ENCODE measurements at places on chromosomes 11 and 22.

- no peak for DNase-seq
Measured at GRCh38 chr11:88813233-88813915, 252.4 kb downstream of the GRM5 start.

- peak; percentile 48 for DNase-seq
Measured at GRCh38 chr11:122036018-122036417, 80.0 kb downstream of the BLID start.

DNA sequence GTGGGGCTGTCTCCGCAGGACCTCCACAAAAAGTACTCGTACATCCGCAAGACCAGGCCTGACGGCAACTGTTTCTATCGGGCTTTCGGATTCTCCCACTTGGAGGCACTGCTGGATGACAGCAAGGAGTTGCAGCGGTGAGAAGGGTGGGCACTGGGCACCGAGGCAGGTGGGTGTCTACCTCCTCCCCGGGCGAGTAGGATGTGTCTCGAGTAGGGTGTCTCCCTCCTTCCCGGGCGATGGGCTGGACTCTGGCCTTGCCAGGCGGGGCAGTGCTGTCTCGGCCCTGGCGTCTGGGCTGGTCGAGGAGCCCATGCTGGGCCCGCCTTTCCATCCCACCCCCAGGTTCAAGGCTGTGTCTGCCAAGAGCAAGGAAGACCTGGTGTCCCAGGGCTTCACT lies 10.3 kb downstream of the OTUB1 start:
- no peak for DNase-seq

GRCh38 chr11:3659595-3660515 lies 11.3 kb downstream of the CHRNA10 start:
- no peak for DNase-seq

GRCh38 chr11:88402192-88402715 lies 64.7 kb upstream of the CTSC start:
- no peak for DNase-seq

GRCh38 chr11:22115470-22116029 lies 77.3 kb upstream of the ANO5 start:
- DNase-seq: peak; percentile 68

GRCh38 chr11:13480198-13480597 lies 15.6 kb downstream of the PTH start:
- no peak for DNase-seq

DNA sequence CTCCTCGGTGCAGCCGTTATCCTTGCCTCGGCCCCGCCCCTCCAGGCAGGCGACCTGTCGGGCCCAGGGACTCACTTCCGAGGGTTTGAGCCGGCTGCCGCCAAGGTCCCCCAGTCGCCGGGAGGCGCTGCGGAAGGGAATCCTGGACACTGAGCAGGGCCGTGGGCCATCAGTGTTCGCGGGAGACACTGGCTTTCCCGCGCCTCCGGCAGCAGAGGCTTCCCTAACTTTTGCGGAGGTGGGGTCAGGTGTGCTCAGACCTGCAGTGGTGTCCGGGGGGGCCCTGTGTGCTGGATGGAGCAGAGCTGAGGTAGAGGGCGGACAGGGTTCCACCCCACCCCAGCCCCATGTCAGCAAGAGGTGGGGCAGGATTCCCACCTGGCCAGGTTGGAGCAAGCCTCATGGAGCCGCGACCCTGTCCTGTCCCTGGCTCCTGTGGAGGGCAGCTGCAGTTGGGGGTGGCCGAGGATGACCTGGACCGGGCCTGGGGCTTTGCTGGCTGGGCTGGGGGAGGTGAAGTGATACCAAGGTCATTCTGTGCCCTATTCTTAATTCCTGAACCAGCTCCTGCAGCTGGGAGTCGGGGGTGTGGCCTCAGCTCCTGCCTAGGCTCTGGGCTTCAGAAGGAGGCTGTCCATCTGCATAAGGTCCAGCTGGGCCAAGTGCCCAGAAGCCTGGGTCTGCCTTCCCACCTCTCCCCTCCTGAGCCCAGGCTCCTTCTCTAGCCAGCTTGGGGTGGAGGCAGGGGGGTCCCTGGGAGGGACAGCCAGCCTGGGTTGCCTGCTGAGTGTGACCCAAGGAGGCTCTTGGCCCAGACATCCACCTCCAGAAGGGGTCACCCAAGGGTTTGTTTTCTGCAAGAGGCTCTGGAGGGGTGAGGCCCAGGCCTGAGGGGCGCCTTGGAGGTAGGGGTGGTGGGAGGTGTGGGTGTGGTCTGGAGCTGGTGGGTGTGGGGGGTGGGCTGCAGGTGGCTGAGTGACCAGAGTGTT lies 8.4 kb downstream of the TSPAN4 start:
- DNase-seq: no peak

DNA sequence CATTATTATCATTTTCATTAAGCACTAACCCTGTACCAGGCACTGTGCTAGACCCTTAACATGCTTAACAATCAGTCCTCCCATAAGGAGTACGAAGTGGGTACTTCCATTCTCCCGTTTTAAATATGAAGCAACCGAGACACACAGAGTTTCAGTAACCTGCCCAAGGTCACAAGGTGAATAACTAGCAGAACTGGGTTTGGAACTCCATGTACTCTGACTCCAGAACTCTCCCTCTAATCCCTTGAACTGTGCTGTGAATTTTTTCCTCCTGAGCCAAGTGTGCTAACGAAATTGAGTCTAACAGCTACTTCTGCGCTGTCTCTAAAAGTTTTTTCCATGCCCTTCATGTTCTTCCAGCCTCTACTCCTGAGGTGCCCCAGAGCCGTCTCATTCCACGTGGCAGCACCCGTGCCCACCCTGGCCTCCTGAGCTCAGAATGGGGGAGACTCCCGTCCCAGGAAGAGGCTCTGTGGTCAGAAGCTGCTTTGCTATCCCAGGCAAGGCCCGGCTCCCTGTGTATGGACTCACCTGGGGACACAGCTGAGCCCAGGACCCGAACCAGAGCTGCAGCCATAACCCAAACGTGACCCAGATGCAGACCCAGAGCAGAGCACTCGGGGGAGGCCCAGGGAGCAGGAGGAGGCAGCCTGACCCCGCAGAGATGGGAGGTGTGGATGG lies 8.6 kb upstream of the TRIM29 start:
- no peak for DNase-seq

- no peak for DNase-seq
Measured at GRCh38 chr11:101741061-101741460, 157.3 kb upstream of the TRPC6 start.

DNA sequence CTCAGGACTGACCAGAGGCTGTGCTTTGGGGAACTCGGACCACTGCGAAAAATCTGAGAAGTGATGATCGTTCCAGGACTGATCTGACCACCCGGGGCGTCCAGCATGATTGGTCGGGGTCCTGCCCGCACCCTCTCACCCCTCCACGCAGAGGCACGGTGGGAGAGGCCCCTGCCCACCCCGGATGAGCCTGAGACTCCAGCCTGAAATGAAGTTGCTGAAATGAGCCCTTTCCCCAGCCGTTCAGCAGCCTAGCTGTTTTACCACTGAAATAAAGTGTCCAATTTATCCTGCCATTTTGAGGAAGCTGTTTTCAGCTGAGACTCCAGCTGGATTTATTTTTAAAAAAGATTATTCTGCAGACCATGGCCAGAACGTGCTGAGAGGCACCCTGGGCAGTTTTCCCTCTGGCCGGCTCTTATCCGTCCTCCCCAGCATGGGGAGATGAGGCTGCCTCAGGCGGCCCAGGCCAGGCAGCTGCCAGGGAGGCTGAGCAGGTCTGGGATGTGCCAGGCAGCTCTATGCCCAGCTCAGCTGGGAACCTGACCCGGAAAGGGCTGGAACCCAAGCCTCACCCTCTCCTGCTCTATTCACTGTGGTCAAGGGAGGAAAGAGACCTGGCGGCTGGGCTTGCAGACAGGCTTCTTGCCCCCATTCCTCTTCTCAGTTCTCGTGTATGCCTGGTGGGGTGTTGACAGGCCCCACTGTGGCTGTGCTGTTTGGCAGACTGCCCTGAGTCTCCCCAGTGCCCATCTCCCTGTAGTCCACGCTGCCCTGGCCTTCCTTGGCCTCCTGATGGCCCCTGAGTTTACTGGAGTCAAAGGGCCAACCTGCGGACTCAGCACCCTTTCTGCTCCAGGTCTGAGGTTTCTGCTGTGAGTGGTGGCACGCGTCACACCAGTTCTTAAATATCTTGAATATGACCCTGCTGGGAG lies 161.0 kb upstream of the B3GAT1 start:
- no peak for DNase-seq

DNA sequence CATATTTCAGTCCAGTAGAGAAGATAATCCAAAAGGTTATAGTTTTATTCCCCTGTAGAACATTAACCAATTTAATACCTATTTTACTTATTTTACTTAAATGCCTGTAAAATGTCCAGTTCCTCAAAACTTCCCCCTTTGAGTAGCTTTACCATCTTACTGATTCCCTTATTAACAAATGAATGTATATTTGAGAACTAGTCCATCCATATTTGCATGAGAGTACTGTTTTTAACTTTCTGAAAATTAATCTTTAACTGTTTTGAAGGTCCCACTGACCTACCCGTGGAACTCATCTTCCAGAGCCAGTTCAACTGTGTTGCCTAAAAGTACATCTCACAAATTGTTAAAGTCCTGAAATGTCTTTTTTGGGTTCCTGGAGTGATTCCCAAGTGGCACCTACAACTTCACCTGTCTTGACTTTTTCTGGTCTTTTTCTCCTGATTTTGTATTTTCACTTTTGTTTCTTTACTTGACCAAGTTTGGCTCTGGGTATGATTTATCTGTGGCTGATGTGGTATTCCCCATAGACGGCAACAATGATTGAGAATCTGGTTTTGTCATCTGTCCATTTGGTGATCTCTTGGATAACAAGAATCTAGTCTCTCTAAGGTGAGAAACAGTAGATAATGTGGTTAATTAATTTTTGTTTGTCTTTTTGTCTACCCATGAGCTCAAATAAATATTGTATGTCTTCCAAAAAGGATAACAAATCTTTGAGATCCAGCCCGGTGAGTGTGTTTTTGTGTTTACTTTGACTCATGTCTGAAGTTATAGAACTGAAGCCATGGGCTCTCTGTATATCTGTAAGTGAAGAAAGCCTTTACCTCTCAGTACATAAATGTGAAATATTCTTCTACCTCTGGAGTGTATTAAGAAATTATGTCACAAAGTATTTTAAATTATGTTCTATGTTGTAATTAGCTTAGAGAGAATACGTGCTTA lies 174.2 kb downstream of the ETS1 start:
- DNase-seq: no peak

GRCh38 chr11:9796854-9797253 lies 133.0 kb downstream of the SWAP70 start:
- no peak for DNase-seq

DNA sequence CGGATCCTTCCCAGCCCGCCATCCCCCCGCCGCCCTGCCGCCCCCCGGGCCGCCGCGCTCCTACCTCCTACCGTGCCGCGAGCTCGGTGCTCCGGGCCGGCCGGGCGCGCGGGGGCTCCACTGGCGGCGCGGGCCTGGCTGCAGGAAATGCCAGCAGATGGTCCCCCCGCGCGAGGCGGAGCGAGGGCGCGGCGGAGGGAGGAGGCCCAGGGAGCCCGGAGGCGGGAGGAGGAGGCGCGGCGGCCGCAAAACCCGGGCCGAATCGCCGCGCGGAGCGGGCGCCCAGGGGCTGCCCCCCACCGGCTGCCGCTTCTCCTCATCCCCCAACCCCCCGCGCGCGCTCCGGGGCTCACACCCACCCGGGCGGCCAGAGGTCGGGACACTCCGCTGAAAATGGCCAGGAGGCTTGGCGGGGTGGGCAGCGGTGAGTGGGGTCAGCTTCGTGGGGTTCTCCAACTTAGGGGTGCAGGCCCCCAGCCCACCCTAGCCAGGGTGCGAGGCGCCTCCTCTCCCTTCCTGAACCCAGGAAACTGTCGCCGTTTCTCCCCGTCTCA lies at the start of gene OSBPL5:
Gene OSBPL5 (minus strand): TSS at position 159 of the 554 bp plus-strand sequence. CDS start 36,162 bp downstream, outside the sequence.
- DNase-seq: peak; percentile 86

- no peak for DNase-seq
Measured at GRCh38 chr11:123197711-123198110, 2.7 kb upstream of the CLMP start.

GRCh38 chr11:61713906-61714305 lies 33.7 kb downstream of the DAGLA start:
- no peak for DNase-seq

- no peak for DNase-seq
Measured at GRCh38 chr11:44223238-44223637, 86.7 kb downstream of the ALX4 start.

- DNase-seq: peak; percentile 69
Measured at GRCh38 chr11:95671768-95672167, 117.8 kb downstream of the FAM76B start.

- DNase-seq: no peak
Measured at GRCh38 chr22:42462016-42462415, 29.8 kb upstream of the NFAM1 start.

DNA sequence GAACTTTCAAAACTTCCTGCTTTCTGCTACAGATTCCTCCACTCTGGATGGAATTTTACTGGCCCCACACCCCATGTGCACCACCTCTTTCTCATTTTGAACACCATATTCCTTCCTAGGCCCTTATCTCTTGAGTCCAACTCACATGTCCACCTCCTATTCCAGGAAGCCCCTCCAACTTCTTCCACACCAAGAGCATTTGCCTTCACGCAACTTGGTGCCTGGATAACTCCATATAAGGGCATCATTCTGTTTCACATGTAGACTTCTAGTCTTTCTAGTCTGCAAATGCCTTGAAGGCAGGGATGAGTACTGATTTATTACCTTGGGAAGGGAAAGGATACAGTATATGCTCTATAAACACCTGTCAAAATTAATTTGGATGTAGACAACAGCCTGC lies 17.5 kb downstream of the GAB2 start:
- DNase-seq: no peak

DNA sequence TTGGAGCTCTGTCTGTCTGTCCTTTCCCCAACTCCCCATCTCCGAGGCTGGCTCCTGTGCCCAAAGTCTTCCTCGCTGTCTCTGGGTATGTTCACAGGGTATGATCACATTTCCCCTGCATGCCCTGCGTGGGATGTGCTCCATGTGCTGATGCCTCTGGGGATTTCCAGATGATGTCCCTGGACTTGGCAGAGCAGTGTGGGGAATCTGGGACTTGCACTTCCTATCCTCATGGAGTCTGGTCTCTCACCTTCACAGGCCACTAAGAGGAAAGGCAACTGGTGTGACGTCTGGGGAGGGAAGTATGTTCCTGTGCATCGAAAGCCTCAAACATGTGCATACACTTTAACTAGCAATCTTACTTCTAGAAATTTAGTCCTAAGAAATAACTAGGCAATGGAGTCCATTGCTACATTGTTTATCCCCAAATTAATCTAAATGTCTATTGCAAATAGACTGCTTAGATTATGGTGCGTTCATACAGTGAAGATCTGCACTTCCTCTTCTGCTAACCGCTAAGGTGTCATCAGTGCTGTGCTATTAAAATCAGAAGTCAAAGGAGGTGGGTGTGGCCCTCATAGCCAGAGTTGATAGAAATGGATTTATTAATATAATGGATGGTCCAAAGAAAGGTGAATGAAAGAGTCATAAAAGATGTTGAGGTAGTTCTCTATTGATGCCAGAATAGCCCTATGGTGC lies 20.8 kb downstream of the TIMP3 start:
- DNase-seq: no peak

DNA sequence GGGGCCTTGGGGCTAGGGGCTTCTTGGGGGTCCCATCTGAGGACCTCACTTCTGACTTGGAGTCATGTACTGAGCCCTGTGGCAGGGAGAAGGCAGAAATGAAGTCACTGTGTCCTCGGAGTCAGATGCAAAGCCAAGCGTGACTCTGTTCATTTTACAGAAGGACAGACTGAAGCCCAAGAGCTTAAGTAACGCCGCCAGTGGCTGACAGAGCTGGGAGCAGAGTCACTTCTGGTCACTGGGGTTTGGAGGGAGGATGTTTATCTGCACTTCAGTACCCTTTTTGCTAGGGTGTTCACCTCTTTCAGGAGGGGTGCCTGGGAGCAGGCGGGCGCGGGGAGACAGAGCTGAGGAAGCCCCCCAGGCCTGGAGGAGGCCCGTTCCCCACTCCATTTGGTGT lies 10.7 kb downstream of the CD6 start:
- no peak for DNase-seq

GRCh38 chr11:19751055-19751454 lies 38.4 kb downstream of the NAV2 start:
- no peak for DNase-seq
